ENCODE measurements at places on chromosomes 11 and 22.
A peak's percentile ranks its signal among the peaks of the same experiment; 100 is the strongest.

DNA sequence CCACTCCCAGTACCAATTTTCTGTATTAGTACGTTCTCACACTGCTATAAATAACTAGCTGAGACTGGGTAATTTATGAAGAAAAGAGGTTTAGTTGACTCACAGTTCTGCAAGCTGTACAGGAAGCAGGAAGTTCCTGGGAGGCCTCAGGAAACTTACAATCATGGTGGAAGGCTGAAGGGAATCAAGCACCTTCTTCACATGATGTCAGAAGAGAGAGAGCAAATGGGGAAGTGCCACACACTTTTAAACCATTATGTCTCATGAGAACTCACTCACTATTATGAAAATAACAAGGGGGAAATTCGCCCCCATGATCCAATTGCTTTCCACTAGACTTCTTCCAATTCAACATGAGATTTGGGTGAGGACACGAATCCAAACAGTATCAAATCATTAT, 271.4 kb downstream of the ETS1 start:
- H3K36me3 ChIP-seq, result no peaks in the 10 kb centered on the region
- no peaks in the 10 kb centered on the region for H3K4me1 ChIP-seq
- H3K4me3 ChIP-seq, result no peak overlapping the region
- H3K27me3 ChIP-seq, result no peaks in the 10 kb centered on the region
- DNase-seq, result no peak

DNA sequence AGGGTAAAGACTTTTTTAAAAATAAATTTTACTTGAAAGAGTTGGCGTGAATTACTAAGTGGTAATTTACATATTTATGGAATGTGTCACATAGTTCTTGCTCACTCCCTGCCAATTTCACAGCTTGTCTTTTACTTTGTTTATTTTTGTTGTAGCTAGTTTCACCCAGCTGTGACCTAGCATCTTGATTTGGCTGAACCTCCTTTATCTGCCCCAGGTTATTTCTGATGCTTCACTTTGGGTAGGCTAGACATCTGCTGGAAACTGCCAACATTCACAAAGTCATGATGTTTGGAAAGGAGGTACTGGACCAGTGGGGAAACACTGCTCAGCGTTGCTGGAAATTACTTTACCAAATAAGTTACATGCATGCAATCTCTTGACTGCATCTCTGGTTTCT, 1676.0 kb upstream of the RAG2 start:
- H3K4me3 ChIP-seq, result no peak overlapping the region
- H3K36me3 ChIP-seq, result no peaks in the 10 kb centered on the region
- H3K27me3 ChIP-seq, result no peaks in the 10 kb centered on the region
- no peak overlapping the region for H3K27ac ChIP-seq

DNA sequence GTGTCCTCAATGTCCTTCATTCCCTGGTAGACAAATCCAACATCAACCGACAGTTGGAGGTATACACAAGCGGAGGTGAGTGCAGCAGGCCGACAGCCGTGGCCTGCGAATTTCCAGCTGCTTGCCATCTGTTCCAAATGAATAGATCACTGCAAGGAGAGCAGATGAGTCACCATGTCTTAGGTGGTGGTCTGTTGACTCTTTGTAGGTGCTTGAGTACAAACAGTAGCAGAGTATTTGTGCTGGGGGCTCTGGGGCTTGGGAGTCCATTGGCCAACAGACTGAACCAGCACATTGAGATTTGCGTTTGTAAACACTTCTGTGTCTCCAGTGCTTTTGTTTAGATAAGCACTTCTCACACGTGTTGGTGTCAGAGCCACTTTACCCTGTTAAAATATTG, 21.1 kb downstream of the EIF3L start:
- no peaks in the 10 kb centered on the region for H3K4me1 ChIP-seq
- no peaks in the 10 kb centered on the region for H3K27me3 ChIP-seq
- DNase-seq, result no peak
- no peak overlapping the region for H3K27ac ChIP-seq
- peaks cover 49% of the 10 kb centered on the region for H3K36me3 ChIP-seq

DNA sequence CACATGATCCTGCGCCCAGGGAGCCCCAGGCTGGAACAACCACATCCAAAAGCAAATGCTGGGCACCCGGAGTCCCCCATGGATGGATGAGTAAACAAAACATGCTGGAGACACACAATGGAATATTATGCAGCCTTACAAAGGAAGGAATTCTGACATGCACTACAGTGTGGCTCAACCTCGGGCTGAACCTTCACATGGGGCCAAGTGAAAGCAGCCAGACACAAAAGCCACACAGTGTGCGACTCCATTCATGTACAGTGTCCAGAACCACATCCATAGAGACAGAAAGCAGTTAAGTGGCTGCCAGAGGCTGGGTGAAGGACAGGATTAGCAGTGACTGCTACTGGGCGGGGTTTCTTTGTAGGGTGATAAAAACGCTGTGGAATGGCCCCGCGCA, 10.1 kb downstream of the POLR3H start:
- no peaks in the 10 kb centered on the region for H3K4me1 ChIP-seq
- DNase-seq, result no peak
- H3K27me3 ChIP-seq, result no peaks in the 10 kb centered on the region
- H3K27ac ChIP-seq, result no peak overlapping the region
- H3K4me3 ChIP-seq, result no peak overlapping the region

DNA sequence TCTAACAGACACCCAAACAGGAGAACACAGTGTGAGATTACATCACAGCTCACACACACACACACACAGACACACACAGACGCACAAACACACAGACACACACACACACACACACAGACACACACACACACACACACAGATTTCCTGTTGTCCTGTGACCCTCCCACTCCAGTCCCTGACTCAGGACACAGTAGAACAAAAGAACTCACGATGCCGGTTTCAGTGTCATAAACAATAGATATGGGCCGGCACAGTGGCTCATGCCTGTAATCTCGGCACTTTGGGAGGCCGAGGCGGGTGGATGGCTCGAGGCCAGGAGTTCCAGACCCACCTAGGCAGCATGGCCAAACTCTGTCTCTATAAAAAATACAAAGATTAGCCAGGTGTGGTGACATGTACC, 13.8 kb upstream of the KAT5 start:
- H3K4me1 ChIP-seq, result no peaks in the 10 kb centered on the region
- no peak overlapping the region for H3K27ac ChIP-seq
- H3K27me3 ChIP-seq, result no peaks in the 10 kb centered on the region
- H3K4me3 ChIP-seq, result no peak overlapping the region
- DNase-seq, result no peak

- no peaks in the 10 kb centered on the region for H3K27me3 ChIP-seq
- H3K4me1 ChIP-seq, result peaks cover 15% of the 10 kb centered on the region
- no peaks in the 10 kb centered on the region for H3K36me3 ChIP-seq
- no peak overlapping the region for H3K4me3 ChIP-seq
These were observed 15.6 kb upstream of the ARHGAP42 start for GRCh38 chr11:100671471-100671870.

- no peak overlapping the region for H3K27ac ChIP-seq
- no peak overlapping the region for H3K4me3 ChIP-seq
- no peaks in the 10 kb centered on the region for H3K27me3 ChIP-seq
- no peaks in the 10 kb centered on the region for H3K36me3 ChIP-seq
These were observed 4.9 kb downstream of the ADORA2A start for GRCh38 chr22:24432059-24432853.

DNA sequence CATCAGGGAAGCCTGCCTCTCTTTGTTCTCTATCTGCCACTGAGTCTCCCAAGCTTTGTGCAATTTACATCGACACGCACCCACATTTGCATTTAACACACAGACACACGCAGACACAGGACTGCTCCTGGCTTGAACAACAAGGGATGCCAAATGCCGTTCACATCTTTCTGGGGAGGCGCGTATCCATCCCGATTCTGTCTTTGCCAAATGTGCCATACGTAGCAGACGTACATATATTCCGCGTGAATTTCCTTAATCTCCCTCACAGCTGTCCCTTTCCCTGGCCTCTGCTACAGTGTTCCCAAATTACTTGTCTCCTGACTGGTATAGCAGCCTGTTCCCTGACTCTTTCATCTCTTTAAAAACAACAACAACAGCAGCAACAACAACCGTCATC, 409.5 kb downstream of the MIAT start:
- H3K27ac ChIP-seq, result no peak overlapping the region
- H3K4me1 ChIP-seq, result peaks cover 1% of the 10 kb centered on the region
- no peaks in the 10 kb centered on the region for H3K36me3 ChIP-seq
- no peak for DNase-seq
- no peak overlapping the region for H3K4me3 ChIP-seq

DNA sequence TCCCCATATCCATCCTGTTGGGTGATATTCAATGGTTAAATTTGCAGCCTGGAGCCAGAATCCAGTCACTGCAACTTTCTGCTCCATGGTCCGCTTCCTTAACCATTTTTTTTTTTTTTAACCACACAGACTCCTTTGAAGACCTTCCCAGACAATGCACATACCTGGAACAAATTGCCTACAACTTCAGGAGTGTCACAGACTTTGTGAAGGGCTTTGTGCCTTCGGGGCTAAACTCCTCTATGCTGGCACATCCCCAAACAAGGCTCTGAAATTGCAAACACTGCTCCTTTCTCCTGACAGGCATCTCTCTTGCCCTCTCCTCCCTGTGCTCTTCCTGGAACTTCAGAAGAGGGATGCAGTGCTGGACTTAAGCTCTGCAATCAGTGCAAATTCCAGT, 40.6 kb downstream of the TENM4 start:
- no peaks in the 10 kb centered on the region for H3K27me3 ChIP-seq
- no peak overlapping the region for H3K27ac ChIP-seq
- no peaks in the 10 kb centered on the region for H3K36me3 ChIP-seq
- H3K4me3 ChIP-seq, result no peak overlapping the region
- H3K4me1 ChIP-seq, result no peaks in the 10 kb centered on the region
- DNase-seq, result no peak

DNA sequence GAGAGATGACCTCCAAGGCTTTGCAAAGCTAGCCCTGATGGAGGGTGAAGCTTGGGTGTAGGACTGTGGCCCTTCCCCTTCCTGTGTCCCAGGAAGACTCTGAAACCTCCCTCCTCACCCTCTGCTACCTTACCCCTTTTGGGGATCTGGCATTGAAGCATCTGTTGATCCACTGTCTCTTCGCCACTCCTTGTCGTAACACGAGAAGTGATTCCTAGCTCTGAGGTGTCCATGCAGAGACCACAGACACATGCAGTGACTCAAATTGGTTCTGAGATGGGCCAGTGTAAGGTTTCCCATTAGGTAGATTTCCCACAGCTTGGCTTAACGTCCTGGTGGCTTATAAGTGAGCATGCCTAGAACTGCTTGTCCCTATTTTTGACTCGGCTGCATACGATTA, 101.4 kb downstream of the ZBTB16 start:
- no peaks in the 10 kb centered on the region for H3K27me3 ChIP-seq
- no peak overlapping the region for H3K4me3 ChIP-seq
- no peaks in the 10 kb centered on the region for H3K36me3 ChIP-seq
- peaks cover 52% of the 10 kb centered on the region for H3K4me1 ChIP-seq
- no peak for DNase-seq
- peak overlapping the region; percentile 99 for H3K27ac ChIP-seq

GRCh38 chr11:116507016-116507415, 265.8 kb downstream of the BUD13 start:
- no peak for DNase-seq
- no peaks in the 10 kb centered on the region for H3K4me1 ChIP-seq
- H3K4me3 ChIP-seq, result no peak overlapping the region
- H3K27me3 ChIP-seq, result no peaks in the 10 kb centered on the region
- H3K36me3 ChIP-seq, result no peaks in the 10 kb centered on the region

- H3K27me3 ChIP-seq, result no peaks in the 10 kb centered on the region
- no peak overlapping the region for H3K27ac ChIP-seq
- peaks cover 4% of the 10 kb centered on the region for H3K36me3 ChIP-seq
- no peaks in the 10 kb centered on the region for H3K4me1 ChIP-seq
- H3K4me3 ChIP-seq, result no peak overlapping the region
- peak; percentile 64 for DNase-seq
These were observed 178.5 kb downstream of the SPON1 start for GRCh38 chr11:14140991-14141390.

- no peaks in the 10 kb centered on the region for H3K27me3 ChIP-seq
- no peak for DNase-seq
These were observed 79.9 kb upstream of the VPREB1 start for GRCh38 chr22:22164541-22165272.

GRCh38 chr11:7513234-7514098, at the start of gene PPFIBP2:
PPFIBP2 (plus strand) TSS chr11:7513999; CDS start chr11:7549476, 35,477 bp downstream.
- H3K27ac ChIP-seq, result peak within 1 kb of the TSS; percentile 99
- peak; percentile 82 for DNase-seq
- peaks cover 5% of the 10 kb centered on the region for H3K4me1 ChIP-seq
- no peaks in the 10 kb centered on the region for H3K36me3 ChIP-seq

- no peak overlapping the region for H3K27ac ChIP-seq
- no peaks in the 10 kb centered on the region for H3K36me3 ChIP-seq
- no peak overlapping the region for H3K4me3 ChIP-seq
- DNase-seq, result no peak
- no peaks in the 10 kb centered on the region for H3K4me1 ChIP-seq
These were observed 272.2 kb downstream of the TENM4 start for GRCh38 chr11:79168530-79169110.

GRCh38 chr11:69516526-69516925, 35.1 kb downstream of the LINC01488 start:
- no peak overlapping the region for H3K4me3 ChIP-seq
- no peak for DNase-seq

DNA sequence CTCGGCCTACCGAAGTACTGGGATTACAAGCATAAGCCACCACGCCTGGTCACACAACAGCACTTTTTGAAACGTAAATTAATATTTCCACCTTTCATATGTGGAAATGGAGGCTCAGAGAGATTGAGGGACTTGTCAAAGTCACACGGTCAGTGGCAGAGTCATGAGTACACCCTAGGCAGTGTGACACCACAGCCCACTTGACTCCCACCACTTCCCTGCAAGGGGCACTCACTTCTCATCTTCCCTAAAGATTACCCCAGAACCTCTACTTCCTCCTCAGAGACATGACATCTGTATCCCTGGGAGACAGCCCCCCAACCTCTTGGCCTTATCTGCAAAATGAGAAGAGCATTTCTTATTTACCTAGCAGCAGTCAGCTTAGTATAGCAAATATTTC, 16.5 kb upstream of the MYOD1 start:
- H3K4me1 ChIP-seq, result no peaks in the 10 kb centered on the region
- H3K27ac ChIP-seq, result no peak overlapping the region
- H3K36me3 ChIP-seq, result no peaks in the 10 kb centered on the region
- peaks cover 4% of the 10 kb centered on the region for H3K27me3 ChIP-seq
- DNase-seq, result no peak
- H3K4me3 ChIP-seq, result no peak overlapping the region

GRCh38 chr22:17302616-17303015, 66.6 kb upstream of the CECR2 start:
- no peaks in the 10 kb centered on the region for H3K36me3 ChIP-seq
- no peaks in the 10 kb centered on the region for H3K27me3 ChIP-seq
- no peak overlapping the region for H3K27ac ChIP-seq
- no peaks in the 10 kb centered on the region for H3K4me1 ChIP-seq
- no peak for DNase-seq
- no peak overlapping the region for H3K4me3 ChIP-seq

DNA sequence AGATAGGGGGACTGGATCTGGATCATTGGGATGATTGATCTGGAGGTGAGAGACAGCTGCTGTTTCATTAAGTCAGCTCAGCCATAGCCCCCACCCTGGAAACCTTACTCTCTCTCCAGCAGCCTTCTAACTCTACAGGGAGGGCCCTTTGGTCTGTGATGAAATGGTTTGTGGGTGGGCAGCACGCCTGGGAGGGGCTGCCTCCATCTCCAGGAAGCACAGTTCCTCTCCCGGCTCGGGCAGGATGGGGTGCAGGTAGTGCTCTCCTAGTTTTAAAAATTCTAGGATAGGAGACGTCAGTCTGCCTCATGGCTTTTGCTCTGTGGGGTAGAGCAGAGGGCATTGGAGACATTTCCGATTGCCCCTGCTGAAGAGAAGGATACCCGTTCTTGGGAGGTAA, 89.7 kb downstream of the CEP164 start:
- no peaks in the 10 kb centered on the region for H3K36me3 ChIP-seq
- H3K27me3 ChIP-seq, result no peaks in the 10 kb centered on the region
- no peaks in the 10 kb centered on the region for H3K4me1 ChIP-seq

Measured in lung (tissue), 17 donors.